Activated CD4-positive, alpha-beta T cell treated with anti-CD3 and anti-CD28 coated beads for 36 hours (primary cell): ENCODE measurements at places on chromosomes 16 and 17. TPM values are rescaled to one million over a fixed set of nuclear protein-coding genes. Genes with fewer than 3 reads are reported as not detected.

TSR1 gene
- 77.0 TPM for total RNA-seq

GRCh38 chr16:898216-898615 is 72.6 kb downstream of the LMF1 start:
- DNase-seq = no peak

TRIM72 gene
- 0.04 TPM for total RNA-seq

NHLRC4 gene
- 0.19 TPM for total RNA-seq

- DNase-seq = no peak
These were observed 108.1 kb downstream of the SOCS1 start for GRCh38 chr16:11147754-11148444.

DNA sequence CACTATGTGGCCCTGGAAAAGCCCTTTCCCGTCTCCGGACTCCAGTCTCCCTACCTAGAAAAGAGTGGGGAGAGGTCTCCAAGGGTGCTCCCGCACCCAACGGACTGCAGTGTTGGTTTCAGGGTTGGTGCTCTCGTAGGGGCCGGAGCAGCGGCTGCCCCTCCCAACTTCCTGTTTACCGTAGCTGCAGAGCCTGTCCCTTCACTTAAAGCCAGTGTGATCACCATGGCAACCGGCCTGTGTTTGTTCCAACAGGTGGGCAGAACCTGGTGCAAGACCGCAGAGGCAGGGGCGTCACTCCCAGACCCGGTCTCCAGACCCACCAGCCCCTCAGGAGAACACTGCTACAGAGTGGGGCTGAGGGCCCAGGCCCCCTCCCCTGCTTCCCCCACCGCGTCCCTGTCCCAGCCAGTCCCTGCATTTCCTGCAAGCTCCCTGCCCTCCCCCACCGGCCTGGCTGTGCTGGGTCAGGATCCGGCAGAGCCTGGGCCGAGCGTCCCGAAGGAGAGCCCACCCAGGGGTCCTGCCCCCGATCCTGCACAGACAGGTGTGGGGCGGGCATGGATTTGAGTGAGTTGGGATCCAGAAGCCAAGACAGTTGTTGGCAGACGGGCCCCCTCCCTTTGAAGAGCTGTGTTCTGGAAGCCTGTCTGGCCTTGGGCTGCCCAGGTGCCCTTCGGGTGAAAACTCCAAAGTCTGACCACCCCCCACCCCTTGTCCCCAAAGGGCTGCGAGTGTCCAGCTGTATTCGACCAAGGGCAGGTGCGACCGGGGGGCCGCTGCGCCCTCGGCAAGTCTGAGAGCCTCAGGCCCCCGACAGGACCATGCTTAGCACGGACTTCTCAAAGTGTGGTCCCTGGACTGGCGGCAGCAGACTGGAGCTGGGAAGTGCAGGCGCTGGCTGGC is 1.5 kb upstream of the BAIAP3 start:
- peak; percentile 58 for DNase-seq

DNA sequence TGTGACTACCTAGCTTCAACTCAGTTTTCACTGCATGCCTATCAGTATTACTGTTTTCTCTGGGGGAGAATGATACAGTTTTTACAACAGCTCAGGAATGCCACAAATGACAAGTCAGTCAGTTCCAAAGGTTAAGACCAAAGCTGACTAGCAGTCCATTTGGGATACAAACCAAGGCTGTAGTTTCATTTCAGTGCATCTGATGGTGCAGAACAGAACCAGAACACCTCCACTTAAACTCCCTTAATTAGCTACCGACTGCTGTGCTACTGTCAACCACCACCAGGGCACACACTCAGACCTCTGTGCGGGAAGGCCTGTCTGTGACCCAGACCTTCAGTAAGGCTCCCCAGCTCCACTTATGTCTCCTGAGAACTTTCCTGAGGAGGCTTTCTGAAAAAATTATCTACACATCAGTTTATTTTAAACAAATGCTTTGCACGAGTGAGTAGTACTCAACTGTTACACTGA is 20.4 kb downstream of the NFE2L1 start:
- peak; percentile 36 for DNase-seq

CACNG3 gene
- total RNA-seq = not detected

DNA sequence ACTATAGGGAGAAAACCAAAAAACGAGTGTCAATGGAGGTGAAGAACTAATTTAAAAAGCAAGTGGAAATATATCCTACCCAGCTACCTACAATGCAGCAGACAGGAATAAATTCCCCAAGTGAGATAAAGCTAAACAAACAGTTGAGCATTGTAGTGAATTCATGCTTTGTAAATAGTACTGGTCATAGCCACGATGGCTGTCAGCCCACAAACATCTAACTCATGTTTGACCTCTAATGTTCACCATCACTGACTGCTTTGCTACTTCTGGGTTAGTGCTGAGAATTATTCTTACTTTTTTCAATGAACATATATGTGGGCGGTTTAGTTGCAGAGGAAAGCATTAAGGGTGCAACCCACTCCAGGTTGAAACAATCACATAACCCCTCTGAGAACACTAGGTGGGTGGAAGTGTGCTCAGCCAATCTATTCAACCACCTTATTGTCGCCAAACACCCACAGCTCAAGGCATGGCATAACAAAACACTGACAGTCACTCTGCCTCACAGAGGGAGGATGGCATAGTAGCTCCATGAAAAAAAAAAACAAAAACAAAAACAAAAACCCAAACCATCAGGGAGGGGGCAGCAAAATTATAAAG is 264.1 kb downstream of the ZFHX3 start:
- DNase-seq = no peak
